ENCODE measurements at places on chromosomes 13 and 19. TPM values are rescaled to one million over a fixed set of nuclear protein-coding genes. Genes with fewer than 3 reads are reported as not detected.

The ONECUT3 gene
- 0.42 TPM for total RNA-seq

The NLRP5 gene
- not detected for total RNA-seq

DNA sequence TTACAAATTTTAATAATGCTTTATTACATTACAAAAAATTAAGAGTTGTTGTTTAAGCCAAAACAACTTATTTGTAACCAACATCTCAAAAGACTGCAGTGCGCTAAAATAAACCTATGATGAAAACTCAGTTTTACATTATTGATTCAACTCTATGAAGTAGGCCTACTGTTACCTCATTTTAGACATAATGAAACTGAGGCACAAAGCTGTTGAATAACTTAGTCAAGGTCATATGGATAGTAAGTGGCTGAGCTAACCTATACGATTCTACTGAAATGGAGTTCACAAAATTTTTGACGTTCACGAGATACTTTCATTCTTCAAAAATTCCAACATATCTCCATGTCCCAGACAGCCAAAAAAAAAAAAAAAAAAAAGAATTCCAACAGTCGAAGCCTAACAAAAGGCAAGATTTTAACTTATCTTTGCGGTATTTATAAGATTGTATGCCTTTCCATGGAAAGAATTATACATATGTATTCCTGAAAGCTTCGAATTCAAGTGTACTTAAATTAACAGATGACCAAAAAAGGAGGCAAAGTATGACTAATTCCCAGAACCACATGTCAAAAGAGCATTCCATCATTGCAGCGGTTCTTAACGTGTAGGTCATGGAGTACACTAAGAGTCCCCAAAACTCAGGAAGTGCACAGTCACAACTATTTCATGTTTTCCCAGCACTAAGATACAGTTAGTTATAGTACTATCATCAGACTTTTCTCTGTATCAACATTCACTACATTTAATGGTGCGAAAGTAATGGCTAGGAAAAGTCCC lies 69.4 kb downstream of the PSPC1 start:
- DNase-seq = no peak

DNA sequence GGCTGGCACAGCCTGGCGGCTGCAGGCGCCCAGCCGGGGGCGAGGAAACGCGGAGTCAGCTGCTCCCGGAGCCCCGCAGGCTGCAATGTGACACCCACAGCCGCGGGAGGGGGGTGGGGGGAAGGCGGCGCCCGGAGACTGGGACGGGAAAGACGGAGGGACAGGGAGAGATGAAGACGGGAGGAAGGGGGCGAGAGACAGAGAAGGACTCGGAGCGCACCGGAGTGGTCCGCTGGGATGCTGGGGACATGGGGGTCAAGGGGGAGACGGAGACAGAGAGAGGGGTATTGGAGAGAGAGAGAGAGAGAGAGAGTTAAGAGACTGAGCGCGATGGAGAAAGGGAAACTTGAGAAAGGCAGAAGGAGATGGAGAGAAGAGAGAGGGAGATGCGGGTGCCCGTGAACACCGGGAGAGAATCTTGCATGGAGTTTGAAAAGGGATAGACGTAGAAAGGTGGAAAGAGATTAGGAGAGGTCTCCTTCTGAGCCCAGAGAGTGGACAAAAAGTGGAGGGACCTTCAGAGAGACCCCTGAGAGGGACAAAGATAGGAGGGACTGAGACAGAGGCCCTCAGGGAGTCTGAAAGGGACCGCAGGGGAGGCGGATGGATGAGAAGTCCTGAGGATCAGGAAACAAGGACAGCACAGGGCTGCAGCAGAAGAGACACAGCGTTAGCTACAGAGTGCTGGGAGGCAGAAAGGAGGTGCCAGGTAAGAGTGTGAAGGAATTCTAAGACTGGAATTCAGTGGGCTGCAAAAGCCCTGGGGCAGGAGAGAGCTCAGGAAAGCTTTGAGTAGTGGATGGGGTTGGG lies 1.0 kb downstream of the SCN1B start:
- no peak for DNase-seq

GRCh38 chr13:40158218-40158617 lies 502.8 kb downstream of the COG6 start:
- no peak for DNase-seq

The KIR2DL1 gene
- not detected for total RNA-seq

DNA sequence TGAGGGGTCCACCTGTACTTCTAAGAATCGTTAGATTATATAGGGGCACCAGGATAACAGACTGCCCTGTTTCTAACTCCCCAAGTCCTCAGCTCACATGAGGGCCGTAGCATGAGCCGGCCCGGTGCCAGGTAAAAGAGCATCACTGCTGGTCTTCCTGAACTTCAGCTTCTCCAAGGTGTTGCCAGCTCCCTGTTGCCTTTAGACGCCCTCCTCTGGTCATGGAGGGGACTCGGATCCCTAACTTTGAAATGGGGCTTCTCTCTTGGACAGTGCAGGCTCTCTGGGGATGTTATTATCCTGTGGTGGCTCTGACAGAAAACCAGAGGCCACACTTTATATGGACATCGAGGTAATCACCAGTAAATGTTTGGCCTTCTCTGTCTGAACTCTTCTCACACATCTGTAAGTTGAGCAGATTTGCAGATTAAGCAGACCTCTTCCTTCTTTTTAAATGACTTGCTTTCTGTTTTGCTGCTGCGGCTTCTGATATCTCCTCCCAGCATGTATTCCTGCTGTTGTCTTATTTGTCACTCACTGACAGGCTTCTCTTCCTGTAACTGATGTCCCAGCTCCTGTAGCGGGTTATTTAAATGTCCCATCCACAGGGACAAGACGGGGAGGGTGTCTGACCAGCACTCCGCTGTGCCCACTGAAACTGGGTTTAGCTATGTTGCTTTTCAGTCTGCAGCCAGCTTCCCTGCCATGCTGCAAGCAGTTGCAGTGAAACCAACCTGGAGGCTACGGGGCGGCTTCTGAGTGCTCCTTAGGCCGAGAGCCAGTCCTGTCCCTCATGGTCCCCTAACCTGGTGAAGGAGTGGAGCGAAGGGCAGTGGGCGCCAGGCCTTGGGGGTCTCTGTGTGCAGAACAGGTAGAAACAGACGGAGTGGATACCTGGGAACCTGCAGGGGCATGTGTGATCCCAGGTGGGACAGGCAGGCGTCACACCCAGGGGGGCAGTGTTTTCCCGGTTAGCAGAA lies 39.2 kb downstream of the TSSK6 start:
- DNase-seq = no peak

DNA sequence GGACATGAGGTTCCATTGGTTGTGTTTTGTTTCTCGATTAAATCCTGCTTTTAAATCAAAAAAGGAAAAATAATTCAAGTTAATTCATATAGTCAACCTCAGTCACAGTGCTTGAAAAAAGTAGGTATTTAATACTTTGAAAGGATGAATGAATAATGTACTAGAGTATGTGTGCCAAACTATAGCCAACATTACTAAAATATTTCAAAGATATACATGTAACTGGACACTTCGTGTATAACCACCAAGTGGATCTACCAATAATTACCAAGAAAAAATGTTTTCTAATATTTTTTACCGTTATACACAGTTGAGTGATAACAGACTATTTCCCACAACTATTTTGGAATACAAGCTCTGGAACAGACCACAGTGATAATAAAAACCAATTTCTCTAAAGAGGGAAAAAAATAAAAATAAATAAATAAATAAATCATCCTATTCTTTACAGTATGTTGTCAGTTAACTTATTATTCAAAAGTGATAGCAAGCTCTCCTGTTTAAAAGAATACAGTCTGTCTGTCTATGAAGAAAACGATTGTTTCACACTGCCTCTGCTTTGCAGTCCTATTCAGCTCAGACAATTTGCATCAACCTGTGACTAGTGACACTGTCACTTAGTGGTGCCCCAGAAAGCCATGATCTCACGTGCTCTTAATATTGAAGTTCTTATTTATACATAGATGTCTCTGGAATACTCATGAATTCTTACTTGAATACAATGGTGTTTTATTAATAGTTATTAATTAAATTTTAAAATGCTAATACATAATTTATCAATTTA lies 58.2 kb downstream of the UBL3 start:
- DNase-seq = no peak

- DNase-seq = no peak
Observed at GRCh38 chr13:31873145-31873544, 133.8 kb downstream of the RXFP2 start.

GRCh38 chr19:798415-799075 lies 1.3 kb downstream of the PTBP1 start:
- DNase-seq = no peak

The ZNF836 gene
- 29.3 TPM for total RNA-seq

DNA sequence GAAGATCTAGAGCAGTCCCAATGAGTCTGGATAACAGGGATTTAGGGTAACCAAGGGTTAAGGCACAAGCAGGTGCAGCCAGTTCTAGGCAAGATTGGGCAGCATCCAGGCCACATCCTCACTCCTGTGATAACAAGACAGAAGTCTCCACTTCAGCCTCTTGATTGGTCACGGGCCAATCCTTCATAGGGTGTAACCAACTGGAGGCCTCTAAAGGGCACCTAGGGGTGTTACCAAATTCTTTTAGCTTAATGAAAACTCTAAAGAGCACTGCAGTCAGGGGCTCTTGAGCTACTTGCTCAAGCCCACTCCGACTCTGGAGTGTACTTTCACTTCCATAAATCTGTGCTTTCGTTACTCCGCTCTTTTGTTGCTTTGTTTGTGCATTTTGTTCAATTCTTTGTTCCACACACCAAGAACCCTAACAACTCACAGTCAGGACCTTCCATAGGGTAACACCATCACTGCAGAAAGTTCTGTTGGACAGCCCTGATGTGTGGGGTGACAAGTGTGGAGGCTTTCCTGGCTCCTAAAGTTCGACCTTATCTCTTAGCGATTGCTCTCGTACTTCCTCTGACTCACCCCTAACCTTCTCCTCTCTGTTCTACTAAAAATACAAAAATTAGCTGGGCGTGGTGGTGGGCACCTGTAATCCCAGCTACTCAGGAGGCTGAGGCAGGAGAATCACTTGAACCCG lies 36.1 kb downstream of the ZSWIM9 start:
- DNase-seq = no peak

- DNase-seq = no peak
Observed at GRCh38 chr13:95250961-95251360, 50.3 kb downstream of the ABCC4 start.

DNA sequence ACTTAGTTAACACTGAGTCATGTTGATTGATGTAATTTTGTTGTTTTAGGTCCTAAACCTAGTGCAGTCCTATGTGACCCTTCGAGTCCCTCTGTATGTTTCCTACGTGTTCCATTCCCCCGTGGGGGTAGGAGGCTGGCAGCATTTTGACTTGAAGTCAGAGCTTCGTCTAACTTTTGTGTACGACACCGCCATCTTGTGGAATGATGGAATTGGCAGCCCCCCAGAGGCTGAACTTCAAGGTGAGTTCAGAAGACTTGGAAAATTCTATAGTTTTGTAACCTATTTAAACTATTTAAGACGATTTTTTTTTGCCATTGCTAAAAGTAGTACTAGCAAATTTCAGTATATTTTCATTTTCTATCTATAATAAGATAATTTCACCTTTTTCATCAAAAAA lies 117.9 kb downstream of the STOML3 start:
- DNase-seq = no peak

GRCh38 chr13:22128441-22129408 lies 457.9 kb downstream of the FGF9 start:
- DNase-seq = no peak

The LILRB4 gene
- total RNA-seq = 22.5 TPM

GRCh38 chr13:89282241-89282640 lies 1611.1 kb downstream of the SLITRK5 start:
- no peak for DNase-seq

GRCh38 chr13:35216131-35216530 lies 260.4 kb downstream of the MAB21L1 start:
- DNase-seq = no peak

The COL5A3 gene
- 11.1 TPM for total RNA-seq

DNA sequence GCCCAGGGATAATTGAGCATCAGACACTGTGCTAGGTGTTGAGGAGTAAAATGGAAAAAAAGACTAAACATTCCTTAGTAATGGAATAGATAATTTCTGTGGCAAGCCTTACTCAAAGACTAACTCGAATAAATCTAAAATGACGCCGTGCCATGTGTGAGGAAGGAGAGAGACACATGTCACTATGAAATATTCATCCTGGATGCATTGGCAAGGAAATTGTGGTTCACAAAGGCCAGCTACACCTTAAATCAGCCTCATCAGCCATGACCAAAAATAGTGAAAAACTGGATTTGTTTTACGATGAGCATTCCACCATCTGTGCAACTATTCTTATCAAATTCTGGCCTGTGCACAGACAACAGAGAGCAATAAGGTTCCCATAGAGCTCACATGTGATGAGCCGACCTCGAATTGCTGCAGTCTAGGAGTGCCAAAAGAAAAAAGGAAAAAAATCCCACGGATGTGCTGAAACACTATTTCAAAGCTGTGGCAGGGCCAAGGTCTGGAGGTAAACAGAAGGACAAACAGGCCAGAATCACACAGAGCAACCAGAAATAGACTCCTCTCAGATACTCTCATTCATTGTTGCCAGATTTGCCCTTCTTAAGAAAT lies 505.7 kb downstream of the EFNB2 start:
- no peak for DNase-seq

The ZNF546 gene
- 5.8 TPM for total RNA-seq

- no peak for DNase-seq
Observed at GRCh38 chr13:43694146-43694664, 92.6 kb downstream of the ENOX1 start.
